ENCODE measurements at places on chromosomes 13 and 19. TPM values are rescaled to one million over a fixed set of nuclear protein-coding genes. Genes with fewer than 3 reads are reported as not detected.
A peak's percentile ranks its signal among the peaks of the same experiment; 100 is the strongest.

The MAP4K1 gene
- total RNA-seq = 3.1 TPM

GRCh38 chr13:77338961-77339401 is 12.1 kb upstream of the MYCBP2 start:
- DNase-seq = no peak

- no peak for DNase-seq
Observed at GRCh38 chr19:29943615-29944014, 1.6 kb downstream of the URI1 start.

GRCh38 chr13:100529666-100530377 is 58.8 kb downstream of the GGACT start:
- peak; percentile 62 for DNase-seq

DNA sequence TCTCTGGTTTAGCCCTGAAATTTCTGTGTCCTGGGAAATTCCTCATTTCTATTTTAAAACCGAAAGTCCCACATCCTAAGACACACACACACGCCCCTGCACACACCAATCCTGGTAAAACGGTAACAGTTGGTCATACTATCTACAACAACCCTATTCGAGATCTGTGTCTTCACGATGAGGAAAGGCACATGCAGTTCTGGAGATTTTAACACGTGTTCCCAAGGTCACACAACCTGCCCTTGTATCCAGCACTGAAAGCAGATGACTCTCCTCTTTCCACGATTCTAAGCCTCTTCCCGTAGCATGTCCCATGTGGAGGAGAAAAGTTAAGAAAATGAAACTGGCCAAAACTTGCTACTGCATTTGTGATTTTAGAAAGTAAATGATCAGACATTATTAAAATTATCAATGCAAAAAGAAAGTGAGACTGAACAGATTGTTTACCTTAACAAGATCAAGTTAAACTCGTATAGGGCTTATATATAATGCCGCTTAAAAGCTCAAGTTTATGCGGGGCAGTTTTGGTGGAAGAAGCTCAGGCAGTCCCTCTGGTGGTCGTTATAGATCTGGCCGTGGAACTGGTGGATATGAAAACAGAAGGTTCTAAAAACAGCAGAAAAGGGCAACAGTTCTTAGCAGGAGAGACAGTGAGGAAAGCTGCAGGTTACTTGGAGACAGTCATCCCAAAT is 32.7 kb downstream of the VSTM1 start:
- DNase-seq = no peak

GRCh38 chr13:26785838-26786630 is 25.4 kb upstream of the GPR12 start:
- no peak for DNase-seq

DNA sequence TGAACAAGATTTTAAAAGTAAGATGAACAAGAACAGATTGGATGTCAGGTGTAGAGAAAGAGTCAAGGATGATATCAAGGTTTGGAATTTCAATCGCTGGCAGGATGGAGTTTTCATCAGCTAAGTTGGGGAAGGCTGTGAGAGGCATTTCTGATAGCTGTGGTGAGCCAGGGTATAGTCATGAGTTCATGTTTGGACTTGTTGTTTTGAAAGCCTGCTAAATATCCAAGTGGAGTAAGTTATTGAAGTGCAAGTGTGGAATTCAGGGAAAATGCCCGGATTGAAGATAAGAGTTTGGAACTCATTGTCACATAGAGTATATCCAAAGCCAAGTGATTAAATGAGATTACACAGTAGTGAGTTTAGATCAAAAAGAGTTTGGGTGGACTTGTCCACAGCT is 11.0 kb upstream of the EPSTI1 start:
- DNase-seq = no peak
